ENCODE measurements at places on chromosomes 12 and 14. TPM values are rescaled to one million over a fixed set of nuclear protein-coding genes. Genes with fewer than 3 reads are reported as not detected.

PLA2G1B gene
- total RNA-seq: not detected

CD27 gene
- not detected for total RNA-seq

POTEM gene
- not detected for total RNA-seq

LRP6 gene
- total RNA-seq: 36.3 TPM

APOF gene
- not detected for total RNA-seq

DNAH10 gene
- total RNA-seq: under 0.01 TPM
